Activated gamma-delta T cell treated with Interleukin-2 at 50 U/mL for 16 hours (primary cell): ENCODE measurements at places on chromosomes 3 and 15.
A peak's percentile ranks its signal among the peaks of the same experiment; 100 is the strongest.

DNA sequence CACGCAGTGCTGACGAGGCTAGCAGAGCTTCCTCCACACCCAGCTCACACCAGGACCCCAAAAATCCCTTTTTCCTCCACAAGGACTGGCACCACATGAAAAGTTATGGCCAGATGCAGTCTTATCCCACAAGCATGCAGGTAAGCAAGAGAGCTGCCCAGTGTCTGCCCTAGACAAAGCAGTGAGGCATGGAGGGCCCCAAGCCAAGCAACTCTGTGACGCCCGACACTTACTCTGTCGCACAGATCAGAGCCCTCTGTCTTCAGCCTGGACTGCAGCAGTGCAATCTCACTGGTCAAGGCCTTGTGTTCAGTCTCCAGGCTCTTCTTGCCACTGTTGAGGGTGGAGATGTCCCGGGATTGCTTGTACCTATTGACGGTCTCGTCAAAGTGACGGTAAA, 28.7 kb downstream of the RPN1 start:
- no peak for DNase-seq

GRCh38 chr3:52281981-52282801, 3.7 kb upstream of the WDR82 start:
- DNase-seq: peak; percentile 54

- DNase-seq: no peak
These were observed 728.1 kb downstream of the OTOL1 start for GRCh38 chr3:162224746-162225145.

DNA sequence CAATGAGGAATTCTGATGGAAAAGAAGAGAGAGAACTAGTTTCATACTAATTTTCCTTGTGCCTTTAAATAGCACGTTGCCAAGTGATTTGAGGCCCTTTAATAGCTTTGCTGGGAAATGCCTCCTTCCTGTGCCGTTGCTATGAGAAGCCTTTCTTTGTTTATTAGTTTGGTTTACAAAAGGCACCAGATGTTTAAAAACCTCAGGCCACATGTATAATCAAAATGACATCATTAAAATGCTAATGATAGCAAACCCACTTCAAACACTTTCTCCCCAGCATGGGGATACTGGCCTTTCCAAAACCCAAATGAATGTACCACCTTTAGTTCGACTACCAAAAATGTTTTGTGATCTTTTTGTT, 50.0 kb upstream of the TBC1D23 start:
- no peak for DNase-seq

GRCh38 chr15:69417581-69417980, 3.4 kb downstream of the KIF23 start:
- no peak for DNase-seq

DNA sequence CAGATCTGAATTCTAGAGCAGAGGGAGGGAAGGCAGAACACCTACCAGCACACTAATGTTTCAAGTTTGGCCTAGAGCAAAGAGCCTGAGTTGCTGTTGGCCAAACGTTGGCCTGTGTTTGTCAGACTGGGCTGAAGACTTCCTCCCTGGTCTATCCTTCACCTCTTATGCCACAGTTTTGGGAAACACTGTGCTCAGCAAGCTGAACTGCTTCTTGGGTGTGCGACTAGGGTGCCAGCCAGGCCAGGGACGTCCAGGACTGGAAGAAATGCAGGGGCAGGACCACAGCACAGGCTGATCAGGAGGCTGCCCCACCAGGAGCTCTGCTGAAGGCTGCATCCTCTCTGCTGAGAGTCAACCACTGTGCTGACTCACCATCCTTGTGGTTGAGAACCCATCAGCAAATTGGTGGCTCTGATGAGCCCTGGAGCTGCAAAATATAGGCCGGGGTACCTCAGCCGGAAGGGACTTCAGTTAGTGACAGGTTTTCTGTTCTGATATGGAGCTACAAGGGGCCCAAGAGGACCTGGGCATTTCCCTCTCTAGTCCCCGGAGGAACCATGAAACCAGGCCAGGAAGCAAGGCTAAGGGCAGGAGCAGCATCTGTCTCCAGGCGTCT, 131.6 kb upstream of the RASGRP1 start:
- peak; percentile 68 for DNase-seq

DNA sequence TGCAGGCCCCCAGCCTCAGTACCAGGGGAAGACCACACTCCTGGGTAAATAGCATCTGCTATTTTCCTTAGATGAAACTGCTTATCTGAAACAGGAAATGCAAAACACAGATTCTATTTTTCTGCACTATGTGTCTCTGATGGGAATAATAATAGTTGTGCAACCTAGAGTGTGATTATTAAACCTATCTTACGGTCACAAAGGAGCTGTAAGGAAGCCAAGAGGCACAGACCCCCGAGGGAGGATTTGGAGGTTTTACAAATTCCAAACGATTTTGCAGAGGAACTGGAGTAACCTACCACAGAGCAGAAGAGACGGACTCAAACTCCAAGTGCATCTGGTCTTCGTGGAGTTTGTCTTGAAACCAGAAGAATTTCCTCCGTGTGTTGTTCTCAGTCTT, 14.1 kb upstream of the APOD start:
- no peak for DNase-seq

DNA sequence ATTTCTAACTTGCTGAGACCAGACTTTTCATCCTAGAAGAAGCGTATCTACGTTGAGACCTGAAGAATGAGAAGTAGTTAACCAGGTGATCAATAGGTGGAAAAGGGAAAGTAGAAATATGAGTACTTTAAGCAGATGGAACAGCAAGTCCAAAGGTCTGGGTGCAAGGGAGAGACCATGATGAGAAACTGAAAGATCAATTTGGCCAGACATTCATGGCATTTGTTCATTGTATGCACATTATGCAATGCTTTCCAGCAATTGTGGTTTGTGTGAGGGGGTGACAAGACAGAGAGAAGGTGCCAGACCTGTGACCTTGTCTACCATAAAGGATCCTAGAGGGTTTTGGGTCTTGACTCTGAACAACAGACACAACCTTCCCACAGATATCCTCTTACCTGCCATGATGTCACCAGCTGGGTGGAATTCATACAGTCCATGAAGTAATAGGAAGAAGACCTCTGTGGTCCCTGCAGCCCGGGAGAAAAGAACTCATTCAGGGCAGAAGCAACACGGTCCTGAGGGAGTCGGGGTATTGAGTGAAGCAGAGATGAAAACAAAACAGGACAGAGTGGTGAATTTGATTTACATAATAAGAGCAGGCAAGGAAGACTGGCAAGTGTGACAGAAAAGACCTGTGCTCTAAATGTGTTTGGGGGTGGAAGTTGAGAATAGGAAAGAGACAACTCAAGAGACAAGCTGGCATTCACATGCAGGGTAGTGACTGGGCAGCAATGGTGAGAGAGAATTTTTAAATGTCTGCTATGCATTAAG, 63.4 kb upstream of the PSMD6 start:
- no peak for DNase-seq

- DNase-seq: no peak
These were observed 27.3 kb downstream of the STT3B start for GRCh38 chr3:31559872-31560534.

- DNase-seq: no peak
These were observed 76.5 kb downstream of the PFN2 start for GRCh38 chr3:149894205-149894604.

GRCh38 chr3:128546646-128547045, 53.6 kb upstream of the GATA2 start:
- DNase-seq: no peak

DNA sequence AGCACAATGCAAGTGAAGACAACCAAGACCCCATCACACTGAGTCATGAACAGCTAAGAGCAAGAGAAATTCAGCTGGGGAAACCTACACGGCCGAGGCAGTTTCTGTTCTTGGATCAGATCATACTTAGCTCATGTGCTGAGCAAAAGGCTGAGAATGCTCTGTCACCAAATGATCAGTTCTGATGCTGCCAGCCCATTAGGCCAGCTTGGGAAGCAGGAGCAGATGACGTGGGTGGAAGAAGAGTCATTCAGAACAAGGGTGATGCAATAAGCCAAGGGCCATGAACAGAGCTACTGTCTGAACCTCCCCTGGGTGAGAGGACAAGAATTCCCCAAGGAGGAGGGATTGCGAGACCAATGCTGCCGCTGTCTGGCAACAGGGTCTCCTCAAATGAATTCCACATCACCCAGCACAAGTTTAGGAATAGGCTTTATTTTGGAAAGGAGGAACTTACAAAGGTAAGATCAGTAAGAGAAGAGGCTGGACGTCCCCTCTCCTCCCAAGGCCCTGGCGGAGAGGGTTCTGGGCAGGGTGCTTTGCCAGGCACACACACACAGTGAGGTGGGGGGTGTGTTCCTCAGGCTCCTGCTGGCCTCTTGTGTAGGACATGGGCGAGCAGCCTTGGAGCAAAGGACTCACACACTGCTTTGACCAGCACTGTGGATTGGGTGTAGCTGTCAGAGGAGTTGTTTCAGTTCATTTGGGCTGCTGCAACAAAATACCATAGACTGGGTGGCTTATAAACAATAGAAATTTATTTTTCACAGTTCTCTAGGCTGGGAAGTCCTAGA, 65.6 kb upstream of the CTXND1 start:
- DNase-seq: no peak

DNA sequence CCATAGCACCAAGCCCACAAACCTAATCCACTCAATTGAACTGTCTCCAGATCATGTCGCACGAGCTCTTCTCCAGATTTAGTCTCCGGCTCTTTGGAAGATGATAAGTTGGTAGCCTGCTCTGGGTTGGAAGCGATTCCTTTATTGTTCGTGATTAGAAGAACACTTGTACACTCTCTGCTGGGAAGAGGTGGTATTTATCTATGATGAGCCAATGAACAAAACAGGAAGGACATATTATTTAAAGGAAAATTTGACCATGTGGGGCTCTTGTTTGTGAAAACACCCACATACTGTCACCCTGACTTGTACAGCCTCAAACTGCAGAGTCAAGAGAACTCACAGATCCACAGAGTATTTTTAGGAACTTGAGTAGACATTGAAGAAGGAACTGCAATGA, 54.4 kb downstream of the MYZAP start:
- DNase-seq: no peak

- DNase-seq: no peak
These were observed 858 bp downstream of the RBM5 start for GRCh38 chr3:50089609-50089945.

DNA sequence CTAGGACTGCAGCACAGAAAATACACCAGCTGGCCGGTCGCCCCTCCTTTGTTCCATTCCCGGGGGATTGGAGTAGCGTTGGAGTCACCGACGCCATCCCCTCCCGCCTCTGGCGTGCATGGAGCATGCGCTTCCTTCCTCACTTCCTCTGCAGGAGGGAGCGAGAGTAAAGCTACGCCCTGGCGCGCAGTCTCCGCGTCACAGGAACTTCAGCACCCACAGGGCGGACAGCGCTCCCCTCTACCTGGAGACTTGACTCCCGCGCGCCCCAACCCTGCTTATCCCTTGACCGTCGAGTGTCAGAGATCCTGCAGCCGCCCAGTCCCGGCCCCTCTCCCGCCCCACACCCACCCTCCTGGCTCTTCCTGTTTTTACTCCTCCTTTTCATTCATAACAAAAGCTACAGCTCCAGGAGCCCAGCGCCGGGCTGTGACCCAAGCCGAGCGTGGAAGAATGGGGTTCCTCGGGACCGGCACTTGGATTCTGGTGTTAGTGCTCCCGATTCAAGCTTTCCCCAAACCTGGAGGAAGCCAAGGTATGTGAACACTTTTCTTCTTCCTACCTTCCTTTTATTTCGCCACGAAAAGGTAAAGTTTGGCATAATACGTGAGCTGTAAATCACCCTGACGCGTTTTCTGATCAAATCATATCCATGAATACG, at the start of gene SCG3:
TSS of gene SCG3 (plus strand) at position 201 of the 661 bp plus-strand sequence. CDS start at position 454, 253 bp downstream.
- peak; percentile 44 for DNase-seq

- no peak for DNase-seq
These were observed 835 bp downstream of the SEMA5B start for GRCh38 chr3:123026565-123027291.

DNA sequence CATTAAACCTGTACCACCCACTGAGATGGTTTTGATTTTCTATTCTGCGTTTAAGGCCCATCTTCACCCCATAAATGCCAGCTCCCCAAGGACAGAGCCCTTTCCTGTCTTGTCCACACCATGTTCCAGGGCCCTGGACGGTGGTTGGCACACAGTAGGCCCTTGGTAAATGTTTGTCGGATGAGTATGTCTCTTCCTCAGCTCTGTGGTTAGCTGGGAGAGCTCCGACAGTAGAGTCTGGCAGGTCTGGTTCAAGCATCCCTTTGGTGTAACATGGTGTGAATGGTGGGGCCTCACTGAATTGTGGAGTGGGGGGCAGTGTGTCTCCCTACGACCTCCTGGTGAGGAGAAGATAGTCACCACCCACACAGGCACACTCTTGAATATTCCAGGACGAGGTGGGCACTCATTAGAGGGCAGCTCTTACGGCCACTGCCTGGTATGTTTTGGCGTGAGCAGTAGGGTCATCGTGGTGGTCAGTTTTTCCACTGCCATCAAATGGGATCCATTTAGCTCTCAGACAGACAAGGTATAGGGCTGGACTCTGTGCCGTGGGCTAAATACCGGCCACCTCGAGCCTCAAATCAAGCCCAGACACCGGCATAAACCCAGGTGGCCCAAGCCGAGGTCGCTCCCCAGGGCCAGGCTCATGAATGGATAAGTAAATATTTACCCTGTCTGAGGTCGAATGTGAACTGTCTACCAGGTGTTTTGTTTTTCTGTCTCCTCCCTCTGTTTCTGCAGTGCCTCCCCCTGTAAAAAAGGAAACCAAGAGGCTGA, 61.3 kb downstream of the SMAD3 start:
- no peak for DNase-seq

- no peak for DNase-seq
These were observed 64.0 kb upstream of the CDAN1 start for GRCh38 chr15:42800731-42801474.

DNA sequence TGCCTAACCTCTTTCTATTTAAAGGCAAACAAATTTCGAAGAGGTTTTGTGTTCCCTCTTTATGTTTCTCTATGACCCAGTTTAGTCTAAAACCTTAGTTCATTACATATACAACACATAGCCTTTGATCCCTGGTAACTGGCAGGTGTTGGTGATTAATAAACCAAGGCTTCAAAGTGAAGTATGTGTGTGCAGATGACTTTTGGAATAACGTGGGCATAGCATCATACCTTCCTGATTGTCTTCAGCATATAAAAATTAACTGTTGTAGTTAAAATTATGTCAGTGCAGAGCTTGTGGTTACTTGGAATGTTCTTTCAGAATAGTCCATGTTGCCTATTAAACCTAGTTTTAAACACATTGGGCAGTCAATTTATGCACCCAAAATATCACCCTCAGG, 608.3 kb downstream of the ROBO2 start:
- DNase-seq: no peak

DNA sequence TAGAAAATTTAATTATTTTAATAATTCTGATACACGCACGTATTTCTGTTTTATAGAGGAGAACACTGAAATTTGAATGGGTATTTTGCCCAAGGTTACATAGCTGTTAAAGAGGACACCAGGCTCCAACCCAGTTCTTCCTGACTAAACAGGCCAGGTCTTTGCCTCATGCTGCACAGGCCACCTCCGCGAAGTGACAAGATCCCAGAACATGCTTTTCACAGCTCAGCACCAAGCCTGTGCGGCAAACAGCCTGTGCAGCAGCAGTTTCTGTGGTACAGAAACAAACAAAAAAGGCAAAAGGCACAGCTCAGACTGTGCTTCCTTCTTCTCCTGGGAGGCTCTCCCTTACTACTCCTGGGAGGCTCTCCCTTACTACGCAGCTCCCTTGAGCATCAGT, 6.5 kb downstream of the FOXL2 start:
- DNase-seq: no peak
